Hindlimb muscle (tissue), 1 donor: ENCODE measurements at places on chromosomes 12 and 14. TPM values are rescaled to one million over a fixed set of nuclear protein-coding genes. Genes with fewer than 3 reads are reported as not detected.
A peak's percentile ranks its signal among the peaks of the same experiment; 100 is the strongest.

GRCh38 chr12:2286461-2287131 is 233.8 kb downstream of the CACNA1C start:
- no peak for DNase-seq

DNA sequence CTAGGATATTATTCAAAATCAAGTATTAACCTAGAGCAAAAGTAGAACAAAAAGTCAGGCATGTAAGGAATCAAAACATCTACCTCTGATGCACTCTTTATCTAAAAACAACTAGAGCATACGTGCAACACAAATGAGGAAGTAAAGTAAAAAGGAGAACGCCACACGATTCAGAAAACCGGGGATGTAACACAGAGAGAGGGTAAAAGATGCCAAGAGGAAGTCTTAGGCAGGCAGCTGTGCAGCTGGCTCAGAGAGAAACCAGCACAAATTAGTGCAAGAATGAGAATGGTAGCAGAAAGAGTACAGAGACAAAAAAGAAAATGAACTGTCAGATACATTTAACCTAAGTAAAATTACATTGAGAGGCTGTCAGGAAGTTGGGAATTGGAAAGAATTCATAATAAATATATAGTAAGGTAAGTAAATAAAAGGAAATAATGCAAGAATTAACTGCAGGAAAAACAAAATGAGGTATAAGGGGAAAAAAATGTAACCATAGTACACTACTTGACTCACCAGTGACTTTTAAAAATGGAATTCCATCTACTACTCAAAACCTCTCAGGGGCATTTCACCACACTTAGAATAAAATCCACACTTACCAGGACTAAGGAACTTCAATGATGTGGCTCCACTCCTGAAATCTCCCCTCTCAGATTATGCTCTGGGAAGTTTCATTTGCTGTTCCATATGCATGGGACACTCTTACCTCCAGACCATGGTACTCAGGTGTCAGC is 17.1 kb downstream of the BCAT1 start:
- DNase-seq, result no peak

GRCh38 chr14:90521084-90521929 is 124.5 kb downstream of the CALM1 start:
- DNase-seq, result peak; percentile 39

DNA sequence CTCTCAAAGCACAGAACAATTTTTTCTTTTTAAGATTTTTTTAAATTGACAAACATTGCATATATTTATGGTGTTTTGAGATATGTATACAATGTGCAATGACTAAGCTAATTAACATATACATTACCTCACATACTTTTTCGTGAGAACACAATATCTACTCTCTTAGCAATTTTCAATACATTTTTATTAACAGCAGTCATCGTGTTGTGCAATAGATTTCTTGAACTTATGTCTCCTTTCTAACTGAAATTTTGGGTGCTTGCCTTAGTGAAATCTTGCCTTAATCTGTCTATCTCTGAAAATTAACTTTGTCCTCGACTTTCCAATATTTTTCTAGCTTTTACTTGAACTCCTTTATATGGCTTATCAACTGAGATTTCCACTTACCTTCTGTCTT is 6.8 kb downstream of the OR10A7 start:
- no peak for DNase-seq

DNA sequence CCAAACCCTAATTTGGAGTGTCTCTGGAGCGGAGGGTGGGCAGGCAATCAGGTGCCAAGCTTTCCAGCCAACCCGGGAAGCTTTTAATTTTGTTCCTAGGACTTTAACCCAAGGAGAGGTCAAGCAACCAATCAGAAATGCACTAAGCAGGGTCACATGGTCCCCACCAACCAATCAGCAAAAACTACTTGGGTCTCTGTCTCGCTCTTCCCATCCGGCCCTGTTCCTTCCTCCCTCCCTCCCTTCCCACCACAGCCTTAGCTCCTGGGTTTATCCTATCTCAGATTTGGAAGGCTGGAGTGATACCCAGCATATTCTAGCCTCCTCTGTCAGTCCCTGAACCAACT is 7.3 kb downstream of the HOXC5 start:
- DNase-seq, result no peak

GRCh38 chr12:29782871-29783772 is 620 bp downstream of the TMTC1 start:
- no peak for DNase-seq

BDKRB2 gene
- polyA plus RNA-seq, result 2.5 TPM

CCDC175 gene
- polyA plus RNA-seq, result not detected

HOXC5 gene
- polyA plus RNA-seq, result 1.8 TPM

OTUB2 gene
- polyA plus RNA-seq, result 0.67 TPM

AVPR1A gene
- 7.6 TPM for polyA plus RNA-seq
